A549 treated with Hydrocortisone at 1 μM for 4 hours (cell line): ENCODE measurements at places on chromosomes 12 and 14. TPM values are rescaled to one million over a fixed set of nuclear protein-coding genes. Genes with fewer than 3 reads are reported as not detected.

The TIMELESS gene
- total RNA-seq = 33.4 to 38.2 TPM (median 36.3 TPM) in 5 replicates

The AQP2 gene
- total RNA-seq = not detected in 5 replicates

The SLC6A15 gene
- 3.4 to 5.0 TPM (median 4.0 TPM) in 5 replicates for total RNA-seq

The GNPTAB gene
- 10.7 to 16.2 TPM (median 13.5 TPM) in 5 replicates for total RNA-seq

The PTPRR gene
- total RNA-seq = 0.21 to 0.46 TPM (median 0.36 TPM) in 5 replicates

The TRIM9 gene
- total RNA-seq = 12.1 to 14.2 TPM (median 13.5 TPM) in 5 replicates

The ASIC1 gene
- 5.2 to 5.9 TPM (median 5.6 TPM) in 5 replicates for total RNA-seq

The KLRF1 gene
- not detected in 5 replicates for total RNA-seq

The ZDHHC22 gene
- 0.18 to 0.37 TPM (median 0.23 TPM) in 5 replicates for total RNA-seq

The KRT72 gene
- total RNA-seq = 0.07 TPM in 1 of 5 replicates, not detected in the others
